ENCODE measurements at places on chromosomes 16 and 17.

DNA sequence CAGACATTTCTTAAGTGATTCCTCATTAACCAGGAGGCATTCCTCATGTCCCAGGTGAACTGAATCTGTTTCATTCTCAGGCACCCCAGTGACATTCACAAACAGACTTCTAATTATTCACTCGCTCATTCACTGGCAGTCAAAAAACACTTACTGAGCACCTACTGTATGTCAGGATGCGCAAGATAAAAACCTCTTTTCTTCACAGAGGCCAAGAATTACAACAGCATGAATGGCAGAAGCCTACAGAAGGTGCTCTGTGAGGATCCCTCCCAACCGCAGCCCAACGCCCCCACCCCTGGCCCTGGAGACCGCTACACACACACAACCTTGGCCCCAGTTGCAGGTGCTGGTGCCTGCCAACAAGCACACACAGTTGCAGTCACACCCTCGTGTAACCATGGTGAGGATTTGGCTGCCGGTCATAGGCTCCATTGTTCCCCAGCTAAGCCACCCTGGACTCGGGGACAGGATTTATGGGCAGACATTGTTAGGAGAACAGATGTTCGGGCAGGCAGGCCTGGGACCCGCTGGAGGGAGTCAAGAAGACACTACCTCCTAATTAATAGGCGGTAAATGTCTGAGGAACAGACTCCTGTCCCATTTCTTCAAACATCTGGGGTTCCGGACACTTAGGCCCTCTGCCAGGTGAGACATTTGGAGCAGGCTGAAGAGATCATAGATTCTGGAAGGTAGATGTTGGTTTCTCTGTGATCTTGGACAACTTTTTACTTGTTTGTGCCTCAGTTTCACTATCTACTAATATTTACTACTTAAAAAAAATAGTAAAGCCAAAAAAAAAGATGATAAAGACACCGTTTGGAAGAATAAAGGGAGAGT lies 43.2 kb downstream of the CUEDC1 start:
- DNase-seq, result no peak

GRCh38 chr16:59224401-59224800 lies 490.3 kb upstream of the GOT2 start:
- no peak for DNase-seq

DNA sequence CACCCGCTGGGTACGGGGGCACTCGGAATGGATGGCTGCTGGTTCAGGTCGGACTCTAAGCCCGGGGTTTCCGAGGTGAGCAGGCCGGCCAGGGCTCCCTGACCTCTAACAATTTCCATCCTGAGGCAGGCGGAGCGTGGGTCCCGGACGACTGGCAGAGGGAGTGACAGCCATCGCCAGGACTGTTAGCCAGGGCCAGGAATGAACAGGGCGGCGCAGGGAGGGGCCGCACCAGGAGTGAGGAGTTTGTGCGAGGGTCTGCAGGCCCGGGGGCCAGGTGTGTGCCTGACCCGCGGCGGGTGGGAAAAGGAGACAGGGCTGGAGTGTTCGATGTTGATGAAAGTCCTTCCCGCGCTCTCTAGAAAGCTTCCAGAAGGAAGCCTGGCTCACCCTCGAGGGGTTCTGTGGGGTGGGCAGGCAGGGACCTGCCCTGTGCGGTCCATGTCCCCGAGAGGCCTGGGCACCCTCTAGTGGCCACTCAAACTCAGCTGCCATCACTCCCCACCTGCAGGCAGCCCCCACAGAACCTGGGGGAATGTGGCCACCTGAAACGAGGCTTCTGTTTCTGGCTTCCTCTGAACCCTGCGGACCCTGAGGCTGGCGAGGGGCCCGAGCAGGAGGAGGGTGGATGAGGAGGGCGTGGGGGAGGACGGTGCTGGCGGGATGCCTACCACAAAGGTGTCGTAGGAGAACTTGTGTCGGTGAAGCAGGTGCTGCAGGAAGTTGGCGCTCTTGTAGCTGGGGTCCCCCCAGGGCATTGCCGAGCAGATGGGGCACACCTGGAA lies 8.2 kb downstream of the RNF166 start:
- DNase-seq, result no peak

DNA sequence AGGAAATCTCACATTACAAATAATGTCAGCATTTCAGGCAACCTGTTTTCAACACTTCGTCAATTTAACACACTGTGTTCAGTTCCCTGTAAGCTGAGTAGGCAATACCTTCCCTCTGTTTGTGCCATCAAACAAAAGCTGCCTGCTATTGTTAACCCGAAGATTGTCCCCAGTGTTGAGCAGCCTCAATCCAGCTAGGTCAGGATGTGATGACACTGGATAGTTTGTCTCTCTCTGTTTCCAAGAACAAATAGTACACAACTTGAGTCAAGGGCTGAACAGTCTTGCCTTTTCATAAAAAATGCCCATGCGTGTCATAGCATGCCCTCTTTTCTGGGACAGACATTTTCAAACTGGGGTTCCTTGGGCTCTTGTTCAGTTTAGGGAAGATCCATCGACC lies 36.4 kb downstream of the HSD17B2 start:
- no peak for DNase-seq

GRCh38 chr16:31071861-31072260 lies 2.2 kb downstream of the ZNF668 start:
- DNase-seq, result peak; percentile 83

DNA sequence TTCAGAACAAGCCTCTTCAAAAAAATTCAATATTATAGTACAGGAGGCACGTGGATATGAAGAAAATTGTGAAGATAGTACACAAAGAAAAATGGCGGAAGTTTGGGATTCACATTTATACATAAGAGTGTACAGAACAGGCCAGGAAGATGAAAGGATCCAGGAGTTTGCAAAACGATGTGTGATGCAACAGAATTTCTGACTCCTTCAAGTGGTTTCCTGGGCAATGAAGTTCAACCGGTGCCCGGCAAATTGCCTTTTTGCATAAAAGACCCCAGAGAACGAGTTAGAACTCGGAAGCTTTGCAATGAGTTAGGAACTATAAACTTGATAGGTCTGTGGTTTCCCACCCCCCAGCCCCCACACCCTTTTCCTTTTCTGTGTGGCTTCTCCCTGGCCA lies 189.1 kb downstream of the SALL1 start:
- no peak for DNase-seq

DNA sequence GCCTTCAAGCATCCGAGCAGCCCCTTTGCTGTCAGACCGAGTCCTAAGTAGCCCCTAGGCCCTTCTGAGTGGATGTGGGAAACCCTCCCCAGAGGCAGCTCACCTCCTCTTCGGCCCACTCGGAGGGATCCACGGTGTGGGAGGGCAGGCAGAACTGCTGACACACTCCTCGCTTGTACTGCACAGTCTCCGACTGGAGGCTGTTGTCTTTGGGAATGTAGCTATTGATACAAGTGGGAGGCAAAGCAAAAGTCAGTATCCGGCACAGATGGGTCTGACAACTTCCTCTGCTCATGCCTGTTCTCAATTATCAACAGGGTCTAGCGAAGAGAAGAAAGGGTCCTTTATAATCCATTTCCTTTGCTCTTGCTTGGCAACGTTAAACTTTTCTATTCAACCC lies 25.9 kb upstream of the FOXJ1 start:
- no peak for DNase-seq

GRCh38 chr17:81346908-81347349 lies 48.3 kb upstream of the BAHCC1 start:
- no peak for DNase-seq

DNA sequence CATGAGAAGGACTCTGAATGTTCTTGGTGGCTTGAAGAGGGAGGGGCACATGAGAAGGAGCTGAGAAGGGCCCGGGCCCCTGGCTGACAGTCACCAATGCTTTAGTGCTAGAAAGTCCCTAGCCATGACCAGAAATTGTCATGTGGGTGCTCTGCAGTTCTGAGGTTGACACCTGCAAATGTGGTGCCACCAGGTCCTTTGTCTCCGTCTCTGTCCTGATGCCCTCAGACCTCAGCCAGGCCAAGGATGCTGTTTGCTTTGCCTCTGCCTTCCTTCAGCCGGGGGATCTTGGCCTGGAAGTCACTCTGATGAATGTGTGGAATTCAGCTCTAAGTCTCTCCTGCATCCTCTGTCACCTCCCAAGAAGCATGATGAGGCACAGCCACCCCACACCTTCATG lies 63.6 kb downstream of the TNFRSF13B start:
- no peak for DNase-seq

DNA sequence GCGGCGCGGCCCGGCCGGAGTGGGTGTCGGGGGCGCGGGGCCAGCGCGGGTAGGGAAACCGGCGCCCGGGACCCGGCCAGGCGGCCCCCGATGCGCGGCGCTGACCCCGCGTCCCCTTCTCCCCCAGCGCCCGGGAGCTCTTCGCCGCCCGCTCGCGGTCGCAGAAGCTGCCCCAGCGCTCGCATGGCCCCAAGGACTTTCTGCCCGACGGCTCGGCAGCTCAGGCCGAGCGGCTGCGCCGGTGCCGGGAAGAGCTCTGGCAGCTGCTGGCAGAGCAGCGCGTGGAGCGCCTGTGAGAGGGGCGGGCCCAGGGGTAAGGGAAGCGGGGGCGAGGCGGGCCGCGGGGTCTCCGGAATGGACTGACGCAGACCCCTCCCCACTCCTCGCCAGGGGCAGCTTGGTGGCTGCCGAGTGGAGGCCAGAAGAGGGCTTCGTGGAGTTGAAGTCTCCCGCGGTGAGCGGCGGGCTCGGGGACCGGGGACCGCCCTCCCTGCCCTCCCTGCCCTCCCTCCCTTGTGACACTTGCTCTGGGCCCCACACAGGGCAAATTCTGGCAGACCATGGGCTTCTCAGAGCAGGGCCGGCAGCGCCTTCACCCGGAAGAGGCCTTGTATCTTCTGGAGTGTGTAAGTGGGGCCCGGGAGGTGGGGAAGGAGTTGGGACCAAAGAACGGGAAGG lies 430 bp downstream of the TSEN54 start:
- peak; percentile 45 for DNase-seq

DNA sequence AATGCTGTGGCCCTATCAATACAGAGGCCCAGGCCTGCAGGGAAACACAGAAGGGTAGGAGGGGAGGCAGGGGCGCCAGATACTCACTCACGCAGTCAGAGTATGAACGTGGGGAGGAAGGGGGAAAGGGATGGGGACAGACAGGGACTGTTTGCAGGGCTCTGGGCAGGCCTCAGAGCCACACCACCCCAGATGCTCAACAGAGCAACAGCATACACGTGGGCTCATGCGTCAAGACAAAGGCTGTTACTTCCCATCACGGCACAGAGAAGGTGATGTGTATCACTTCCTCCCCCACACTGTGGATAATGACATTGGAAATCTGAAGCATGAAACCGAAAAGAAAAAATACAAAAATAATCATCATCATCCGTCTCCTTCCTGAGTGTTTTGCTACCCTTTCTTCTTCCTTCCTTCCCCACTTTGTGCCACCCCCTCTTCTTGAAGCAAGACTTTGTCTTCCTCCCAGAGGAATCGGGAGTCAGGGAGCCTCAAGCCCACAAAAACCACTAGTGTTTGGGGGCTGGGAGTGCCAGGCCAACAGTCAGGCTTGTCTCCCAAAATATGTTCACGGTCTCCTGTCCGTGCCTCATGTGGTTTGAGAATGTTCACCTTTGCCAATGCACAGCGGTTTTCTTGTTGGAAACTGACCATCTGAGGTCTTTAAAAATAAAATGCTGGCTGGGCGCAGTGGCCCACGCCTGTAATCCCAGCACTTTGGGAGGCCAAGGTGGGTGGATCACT lies 20.1 kb downstream of the SLC39A11 start:
- no peak for DNase-seq

DNA sequence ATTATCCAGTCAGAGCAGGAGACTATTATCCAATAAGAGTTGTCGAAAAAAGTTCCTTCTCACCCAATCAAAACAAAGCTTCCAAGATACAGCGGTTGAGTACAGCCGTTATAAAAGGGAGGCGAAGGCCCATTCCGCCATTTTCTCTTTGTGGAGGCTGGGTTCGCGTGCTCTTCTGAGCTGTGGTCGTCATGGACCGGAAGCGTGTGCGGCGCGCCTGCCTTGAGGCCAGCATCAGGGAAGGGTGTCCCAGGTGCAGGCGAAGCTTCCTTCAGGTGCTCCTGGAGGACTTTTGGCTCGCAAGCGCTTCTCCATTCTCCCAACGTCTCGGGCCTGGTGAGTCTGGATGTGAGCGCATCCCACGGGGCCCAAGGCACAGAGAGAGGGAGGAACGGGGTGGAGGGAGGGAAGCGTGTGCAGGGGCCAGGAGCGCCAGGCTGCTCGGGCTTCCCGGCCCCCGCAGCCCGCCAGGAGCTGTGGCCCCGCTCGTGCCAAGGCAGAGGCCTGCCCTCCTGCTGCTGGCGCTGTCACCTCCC lies 99.2 kb downstream of the GOSR1 start:
- DNase-seq, result no peak

DNA sequence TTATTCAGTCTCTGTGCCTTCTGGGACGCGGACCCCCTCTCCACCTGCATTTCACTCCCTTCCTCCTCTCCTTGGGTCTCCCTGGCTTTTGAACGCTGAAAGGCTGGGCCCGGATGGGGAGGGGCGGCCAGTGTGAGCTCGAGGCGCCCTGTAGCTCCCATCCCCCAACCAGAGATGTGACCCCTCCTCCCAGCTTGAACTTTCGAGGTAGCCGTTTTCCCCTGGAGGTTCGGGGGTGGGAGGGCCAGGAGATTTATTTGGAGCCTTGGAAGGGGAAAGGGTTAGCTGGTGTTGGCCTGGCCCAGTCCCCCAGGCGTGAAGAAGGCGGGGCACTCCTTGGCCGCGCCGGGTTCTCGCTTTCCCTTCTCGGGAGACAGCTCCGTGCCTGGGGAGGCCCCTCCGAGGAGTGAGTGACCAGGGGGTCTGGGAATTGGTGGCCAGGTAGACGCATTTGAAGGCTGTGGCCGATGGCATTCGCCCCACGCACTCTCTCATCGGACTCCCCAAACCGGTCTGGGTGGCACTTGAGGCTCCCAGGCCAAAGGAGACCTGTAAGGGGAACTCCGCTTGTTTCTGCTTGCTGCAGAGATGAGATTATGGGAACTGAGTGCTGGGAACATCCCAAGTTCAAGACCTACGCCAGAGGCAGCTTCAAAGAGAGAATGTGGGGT lies 942 bp downstream of the LDAF1 start:
- no peak for DNase-seq

DNA sequence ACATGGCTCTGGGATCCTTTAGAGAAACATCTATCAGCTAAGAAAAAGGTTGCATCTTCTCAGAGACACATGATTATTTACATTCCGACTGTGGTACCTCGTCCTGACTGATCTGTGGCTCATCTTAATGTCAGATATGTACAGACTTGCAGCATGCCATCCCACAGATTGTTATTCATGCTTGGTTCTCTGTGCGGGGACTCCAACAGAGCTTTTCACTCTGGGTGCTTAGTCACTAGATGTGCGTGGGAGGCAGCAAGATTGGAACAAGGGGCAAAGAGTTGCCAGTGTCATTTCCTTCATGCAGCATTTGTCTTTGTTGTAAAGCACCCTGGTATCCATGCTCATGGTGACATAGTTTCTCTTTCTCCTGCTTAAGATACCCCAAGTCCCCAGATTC lies 179.1 kb upstream of the CACNG5 start:
- peak; percentile 55 for DNase-seq

GRCh38 chr16:89545831-89546574 lies 14.5 kb upstream of the RPL13 start:
- no peak for DNase-seq

- DNase-seq, result no peak
Observed at GRCh38 chr17:9900044-9900594, 5.0 kb downstream of the RCVRN start.

All from HCEC 1CT (cell line).